Stimulated activated CD8-positive, alpha-beta memory T cell treated with anti-CD3 and anti-CD28 coated beads, Interleukin-15, amount 100 ng/mL, for 48 hours (primary cell): ENCODE measurements at places on chromosomes 12 and 14.
A peak's percentile ranks its signal among the peaks of the same experiment; 100 is the strongest.

GRCh38 chr12:119412306-119412705, 77.8 kb downstream of the CCDC60 start:
- DNase-seq: no peak

DNA sequence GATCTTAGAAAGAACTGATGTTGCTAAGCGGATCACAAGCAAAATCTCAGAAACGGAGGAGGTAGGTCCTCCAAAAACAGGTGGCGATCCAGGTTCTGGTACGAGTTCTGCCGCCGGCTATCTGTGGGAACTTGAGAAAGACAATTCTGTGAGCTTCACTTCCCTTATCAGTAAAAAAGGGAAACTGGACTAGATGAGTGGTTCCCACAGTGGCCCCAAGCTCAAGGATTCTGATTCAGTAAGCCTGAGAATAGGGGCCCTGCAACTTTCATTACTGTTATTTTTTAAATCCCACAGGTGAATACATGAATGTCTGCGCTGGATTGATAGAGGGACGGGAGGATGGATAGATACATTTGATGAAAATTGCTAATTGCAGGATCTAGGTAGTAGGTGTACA, 160.2 kb downstream of the PPM1H start:
- no peak for DNase-seq

DNA sequence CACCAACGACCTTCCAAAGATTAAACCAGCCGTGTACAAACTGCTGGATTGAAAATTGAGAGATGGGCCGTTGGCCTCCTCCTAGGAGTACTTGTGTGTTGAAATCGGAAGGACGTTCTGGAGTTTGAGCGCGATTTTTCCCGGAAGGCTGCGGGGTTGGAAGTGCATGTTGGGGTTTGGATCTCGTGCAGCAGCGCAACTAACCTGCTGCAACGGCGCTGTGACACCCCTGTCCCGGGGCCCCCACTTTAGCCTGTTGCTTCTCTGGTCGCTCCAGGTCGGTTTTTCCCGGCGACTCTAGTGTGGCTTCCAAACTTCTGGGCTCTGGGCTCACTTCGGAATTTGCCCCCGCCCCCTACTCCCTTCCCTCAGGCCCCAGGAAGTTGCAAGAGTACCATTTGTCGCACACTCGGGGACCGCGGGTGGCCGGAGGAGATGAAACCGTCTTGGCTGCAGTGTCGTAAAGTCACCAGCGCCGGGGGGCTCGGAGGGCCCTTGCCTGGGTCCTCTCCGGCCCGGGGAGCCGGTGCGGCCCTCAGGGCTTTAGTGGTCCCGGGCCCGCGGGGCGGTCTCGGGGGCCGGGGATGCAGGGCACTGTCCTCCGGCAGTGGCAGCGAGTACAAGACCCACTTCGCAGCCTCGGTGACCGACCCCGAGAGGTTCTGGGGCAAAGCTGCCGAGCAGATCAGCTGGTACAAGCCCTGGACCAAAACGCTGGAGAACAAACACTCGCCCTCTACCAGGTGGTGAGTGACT, at the start of gene ACSS3:
ACSS3 (plus strand) TSS at position 394 of the 756 bp plus-strand sequence; CDS start at position 436, 42 bp downstream.
- no peak for DNase-seq

DNA sequence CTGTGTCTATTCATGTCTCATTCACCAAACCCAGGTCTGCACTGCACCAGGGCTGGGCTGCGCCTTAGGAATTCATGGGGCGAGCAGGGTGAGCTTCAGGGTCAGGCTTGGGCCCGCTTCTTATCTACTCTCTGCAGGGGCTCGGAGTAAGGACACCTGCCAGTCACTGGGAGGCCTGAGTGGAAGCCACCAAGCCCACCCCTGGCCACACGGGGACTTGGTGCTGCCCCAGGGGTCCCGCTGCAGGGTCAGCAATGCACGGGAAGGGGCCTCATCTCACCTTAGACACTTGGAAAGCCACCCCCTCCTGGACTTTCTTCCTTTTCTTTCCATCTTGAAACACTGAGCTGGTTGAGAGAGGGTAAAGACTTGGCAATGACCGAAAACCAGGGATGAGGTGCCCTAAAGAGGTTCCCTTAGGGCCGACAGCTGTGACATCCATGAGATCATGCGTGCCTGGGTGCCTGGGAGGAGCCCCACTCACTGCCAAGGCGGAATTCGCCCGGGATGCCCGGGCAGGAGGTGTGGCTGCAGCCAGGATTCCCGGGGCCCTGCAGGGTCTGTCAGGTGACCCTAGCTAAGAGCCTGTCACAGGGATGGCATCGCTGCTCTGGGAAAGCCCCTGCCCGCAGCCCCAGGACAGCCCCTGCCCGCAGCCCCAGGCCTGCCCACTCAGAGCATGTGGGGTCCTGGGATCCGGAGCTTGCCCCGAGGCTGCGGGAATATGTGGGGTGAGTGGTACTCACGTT, 45.5 kb upstream of the EML1 start:
- no peak for DNase-seq

- DNase-seq: no peak
Observed at GRCh38 chr14:36091096-36091495, 85.4 kb downstream of the PTCSC3 start.

- no peak for DNase-seq
Observed at GRCh38 chr14:78524766-78525165, 354.6 kb downstream of the NRXN3 start.

- DNase-seq: no peak
Observed at GRCh38 chr12:84384384-84384783, 528.2 kb downstream of the SLC6A15 start.

DNA sequence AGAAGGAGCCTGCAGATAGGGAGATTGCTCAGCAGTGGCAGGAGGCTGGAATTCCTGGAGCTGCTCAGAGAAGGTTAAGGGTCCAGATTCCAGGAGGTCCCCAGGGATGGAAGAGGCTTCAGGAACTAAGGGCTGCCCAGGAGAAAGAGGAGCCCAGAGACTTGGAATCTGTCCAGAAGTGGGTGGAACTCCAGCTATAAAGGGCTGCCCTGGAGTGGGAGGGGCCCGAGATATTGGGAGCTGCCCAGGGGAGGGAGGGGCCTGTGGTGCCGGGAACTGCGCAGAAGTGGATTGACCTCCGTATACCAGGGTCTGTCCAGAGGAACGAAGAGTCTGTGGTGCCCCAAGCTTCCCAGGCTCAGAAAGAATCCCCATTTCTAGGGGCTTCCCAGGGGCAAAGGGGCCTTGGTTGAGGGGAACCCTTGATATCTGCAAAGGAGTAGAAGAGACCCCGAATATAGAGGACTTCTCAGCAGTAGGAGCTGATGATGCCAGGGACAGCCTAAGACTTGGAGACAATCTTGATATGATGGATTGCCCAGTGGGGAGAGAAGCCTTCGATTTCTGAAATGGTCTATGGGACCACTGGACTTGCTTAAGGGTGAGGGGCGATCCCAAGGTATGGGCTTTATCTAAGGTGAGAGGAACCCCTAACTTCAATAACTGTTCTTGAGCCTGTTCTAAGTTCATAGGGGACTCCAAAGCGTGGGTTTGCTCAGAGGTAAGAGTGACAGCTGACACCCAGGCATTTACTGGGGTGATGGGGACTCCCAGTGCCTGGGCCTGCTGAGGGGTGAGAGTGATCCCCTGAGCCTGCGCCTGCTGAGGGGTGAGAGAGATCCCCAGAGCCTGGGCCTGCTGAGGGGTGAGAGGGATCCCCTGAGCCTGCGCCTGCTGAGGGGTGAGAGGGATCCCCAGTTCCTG, 45.0 kb downstream of the FAM186A start:
- DNase-seq: no peak

DNA sequence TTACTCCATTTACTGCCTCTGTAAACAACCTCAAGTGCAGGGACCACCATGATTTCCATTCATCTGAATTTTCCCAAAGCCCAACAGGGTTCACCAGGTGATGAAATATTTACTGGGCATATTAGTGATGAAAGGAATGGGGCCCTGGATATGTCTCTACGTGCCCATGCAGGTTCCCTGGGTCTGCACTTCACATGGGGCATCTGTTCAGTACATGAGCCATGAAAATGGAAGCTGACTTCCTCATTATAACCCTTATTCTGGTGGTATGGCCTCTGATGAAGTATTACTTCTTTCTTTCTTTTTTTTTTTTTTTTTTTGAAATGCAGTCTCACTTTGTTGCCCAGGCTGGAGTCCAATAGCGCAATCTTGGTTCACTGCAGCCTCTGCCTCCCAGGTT, 26.5 kb upstream of the CORO1C start:
- DNase-seq: no peak

GRCh38 chr14:65850429-65851135, 438.1 kb downstream of the FUT8 start:
- DNase-seq: peak; percentile 25

DNA sequence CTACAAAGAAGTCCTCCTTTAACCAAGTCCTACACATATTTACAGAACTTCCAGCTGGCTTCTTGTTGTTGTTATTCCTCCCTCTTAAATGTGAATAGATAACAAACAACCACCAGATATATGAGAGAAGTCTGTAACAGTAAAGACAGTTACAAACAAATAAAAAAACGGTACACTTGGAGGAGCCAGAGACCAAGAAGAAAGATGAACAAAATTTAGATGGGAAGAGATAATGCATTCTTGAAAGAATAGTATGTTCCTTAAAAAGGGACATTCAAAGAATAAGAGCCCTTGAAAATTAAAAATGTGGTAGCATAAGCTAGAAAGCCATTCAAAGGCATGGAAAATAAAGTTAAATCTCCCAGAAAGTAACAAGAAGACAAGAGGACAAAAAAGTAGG, 25.9 kb downstream of the SLCO1A2 start:
- DNase-seq: no peak

GRCh38 chr12:13052421-13052820, 8.2 kb downstream of the FAM234B start:
- DNase-seq: no peak

DNA sequence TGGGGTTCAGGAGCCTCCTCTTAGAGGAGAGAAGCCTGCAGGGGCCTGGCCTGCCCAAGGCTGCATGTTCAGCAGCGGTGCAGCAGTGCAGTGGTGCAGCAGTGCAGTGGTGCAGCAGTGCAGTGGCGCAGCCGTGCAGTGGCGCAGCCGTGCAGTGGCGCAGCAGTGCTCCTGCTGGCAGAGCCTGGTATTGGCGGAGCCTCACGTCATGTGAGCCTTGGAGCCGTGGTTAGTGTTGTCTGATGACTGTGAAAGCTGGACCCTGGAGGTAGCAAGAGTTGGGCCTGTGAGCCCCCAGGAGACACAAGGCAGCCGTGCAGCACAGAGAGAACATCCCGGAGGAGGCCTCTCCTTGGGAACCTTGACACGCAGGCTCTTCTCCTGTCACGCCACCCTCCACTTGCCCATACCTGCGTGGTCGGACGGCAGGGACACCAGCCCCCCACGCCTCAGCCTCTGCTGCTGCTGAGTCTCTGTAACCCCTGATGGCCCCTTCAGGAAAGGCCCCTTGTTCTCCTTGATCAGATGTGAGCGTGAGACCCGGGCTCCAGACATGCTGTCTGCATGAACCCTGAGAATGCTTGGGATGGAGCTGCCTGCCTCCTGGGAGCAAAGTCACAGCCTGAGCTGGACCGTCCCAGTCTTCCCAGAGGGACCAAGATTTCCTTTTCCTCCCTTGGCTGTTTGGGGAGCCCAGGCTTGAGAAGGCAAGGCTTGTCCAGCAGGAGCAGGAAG, 193.7 kb downstream of the KIF26A start:
- no peak for DNase-seq

- DNase-seq: no peak
Observed at GRCh38 chr12:120199025-120199424, 1.9 kb downstream of the RPLP0 start.

DNA sequence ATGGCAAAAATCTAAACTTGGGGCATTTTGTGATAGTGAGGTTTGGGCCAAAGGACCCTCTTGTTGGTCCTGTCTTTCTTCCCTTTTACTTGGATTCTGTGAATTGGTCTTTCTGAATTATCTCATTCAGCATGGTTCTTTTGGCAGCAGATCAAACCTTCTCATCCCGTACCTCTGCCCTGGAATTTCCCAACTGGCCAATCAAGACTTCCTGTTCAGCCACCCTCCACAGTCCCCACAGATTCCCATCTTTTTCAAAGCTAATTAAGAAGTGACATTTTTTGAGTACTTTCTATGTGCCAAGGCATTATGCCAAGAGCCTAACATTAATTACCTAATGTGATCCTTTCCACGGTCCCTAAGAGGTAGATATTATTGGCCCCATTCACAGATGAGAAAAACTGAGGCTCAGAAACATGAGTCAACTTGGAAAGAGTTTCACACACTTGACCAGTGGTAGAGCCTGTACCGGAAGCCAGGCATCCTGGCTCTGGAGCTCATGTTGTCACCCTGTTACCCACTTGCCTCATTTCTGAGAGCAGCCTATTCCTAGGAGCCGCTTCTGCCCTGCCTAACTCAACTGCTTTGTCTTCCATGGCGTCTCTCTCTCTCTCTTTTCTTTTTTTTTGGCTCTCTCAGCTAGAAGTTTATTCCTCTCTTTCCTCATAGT, 135.9 kb downstream of the C12orf75 start:
- DNase-seq: no peak

- DNase-seq: peak; percentile 77
Observed at GRCh38 chr14:102776761-102777710, at the start of gene TRAF3. Gene TRAF3 (plus strand): TSS chr14:102777449. CDS start chr14:102870202, 92,753 bp downstream.
